Hematopoietic multipotent progenitor cell treated with erythropoietin and hydrocortisone succinate and interleukin-3 and kit ligand, for 17 days (in vitro differentiated cells): ENCODE measurements at places on chromosomes 2 and 18.

DNA sequence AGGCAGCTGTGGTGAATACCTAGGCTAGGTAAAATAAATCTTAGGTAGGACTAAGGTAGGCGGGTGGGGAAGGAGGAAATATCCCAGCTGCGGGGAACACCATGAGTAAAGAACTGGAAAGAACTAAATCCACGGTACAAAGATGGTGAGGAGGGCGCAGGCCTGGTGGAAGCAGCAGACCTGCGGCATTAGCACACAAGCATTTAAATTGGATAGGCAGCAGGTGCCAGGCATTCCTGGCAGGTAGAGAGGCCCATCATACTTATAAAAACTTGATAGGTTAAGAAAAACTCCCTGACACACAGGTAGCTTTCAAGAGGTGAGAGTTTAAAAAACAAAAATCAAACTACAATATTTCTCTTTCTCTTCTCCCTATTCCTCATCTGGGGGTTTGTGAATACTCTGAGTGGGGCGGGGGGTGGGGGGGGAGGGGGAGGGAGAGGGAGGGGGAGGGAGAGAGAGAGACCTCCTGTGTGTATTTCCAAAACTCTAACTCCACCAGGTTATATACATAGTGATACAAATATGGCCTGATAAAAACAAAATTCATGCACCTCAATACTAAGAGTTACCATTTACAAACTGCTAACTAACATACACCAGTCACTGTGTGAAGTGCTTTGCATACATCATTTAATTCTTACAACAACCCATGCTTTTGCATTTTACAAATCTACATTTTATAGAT is 13.5 kb downstream of the AAK1 start:
- DNase-seq: no peak

- no peak for DNase-seq
Observed at GRCh38 chr18:2411381-2411960, 159.8 kb downstream of the METTL4 start.

DNA sequence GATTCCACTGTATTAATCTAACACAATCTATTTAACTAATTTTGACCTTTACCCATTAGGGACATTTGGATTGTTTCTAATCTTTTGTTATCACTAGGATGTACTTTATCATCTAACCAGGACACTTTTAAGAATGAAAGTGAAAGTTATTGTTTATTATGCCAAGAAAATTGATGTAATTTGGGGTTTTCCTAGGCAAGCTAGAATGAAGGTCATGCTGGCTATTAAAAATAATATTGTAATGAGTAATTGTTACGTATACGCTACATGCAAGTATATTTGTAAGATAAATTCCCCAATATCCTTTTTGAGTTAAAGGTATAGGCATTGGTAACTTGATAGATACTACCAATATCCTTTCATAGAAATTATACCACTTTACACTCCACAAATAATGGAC is 74.6 kb downstream of the COL5A2 start:
- no peak for DNase-seq

DNA sequence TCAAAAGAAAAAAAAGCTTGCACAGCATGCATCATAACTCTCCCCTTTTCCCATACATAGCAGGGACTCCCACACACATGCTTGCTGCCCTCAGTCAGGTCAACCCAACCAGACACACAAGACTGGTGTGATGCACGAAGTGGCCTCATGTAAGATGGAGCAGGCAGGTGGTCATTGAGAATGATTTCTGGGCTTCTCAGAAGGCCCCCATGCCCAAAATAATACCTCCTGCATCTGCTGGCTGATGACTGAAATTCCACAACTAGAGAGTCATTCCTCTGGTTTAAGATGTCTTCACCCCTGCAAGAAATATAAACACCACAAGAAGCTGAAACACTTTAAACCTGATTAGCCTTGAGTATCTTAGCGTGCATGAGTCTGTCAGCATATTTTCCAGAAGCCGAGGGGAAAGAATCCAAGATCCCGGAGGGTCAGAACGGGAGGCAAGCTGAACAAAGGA is 131.1 kb downstream of the AFF3 start:
- DNase-seq: no peak

- no peak for DNase-seq
Observed at GRCh38 chr2:39007875-39008504, 112.9 kb downstream of the SOS1 start.

DNA sequence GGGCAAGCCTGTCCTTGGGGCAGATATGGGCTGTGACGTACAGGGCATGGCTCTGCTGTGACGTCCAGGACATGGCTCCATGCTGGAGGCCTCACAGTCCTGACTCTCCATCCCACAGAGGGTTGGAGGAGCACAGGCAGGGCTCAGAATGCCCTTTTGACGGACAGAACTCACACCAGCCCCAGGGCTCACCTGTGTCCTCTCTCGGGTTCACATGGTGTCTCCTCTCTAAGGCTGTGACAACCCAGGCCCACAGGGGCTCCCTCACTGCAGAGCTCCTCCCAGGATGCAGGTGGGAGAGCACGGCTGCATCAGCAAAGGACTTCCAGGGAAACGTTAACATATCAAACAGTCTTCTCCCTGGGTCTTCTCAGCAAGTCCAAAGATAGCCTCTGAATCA is 133.8 kb downstream of the EIPR1 start:
- no peak for DNase-seq

DNA sequence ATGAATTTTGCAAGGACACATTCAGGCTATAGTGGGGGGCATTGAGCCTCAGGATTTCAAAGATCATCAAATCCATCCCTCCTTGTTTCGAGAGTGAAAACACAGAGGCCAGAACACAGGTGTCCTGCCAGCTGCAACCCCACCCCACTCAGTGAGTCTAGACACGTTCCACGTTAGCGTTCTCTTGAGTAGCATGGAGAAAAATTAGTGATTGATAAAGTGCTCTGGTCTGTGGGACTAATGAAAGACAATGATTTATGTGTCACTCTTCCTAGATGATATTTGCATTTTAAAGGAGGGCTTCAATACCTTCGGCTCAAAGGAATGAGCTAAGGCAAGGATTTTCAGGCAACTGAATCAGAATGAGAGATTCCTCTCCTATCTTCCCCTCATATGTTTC is 43.8 kb downstream of the SLC4A3 start:
- DNase-seq: no peak

- no peak for DNase-seq
Observed at GRCh38 chr18:68219872-68220271, 495.0 kb downstream of the TMX3 start.

DNA sequence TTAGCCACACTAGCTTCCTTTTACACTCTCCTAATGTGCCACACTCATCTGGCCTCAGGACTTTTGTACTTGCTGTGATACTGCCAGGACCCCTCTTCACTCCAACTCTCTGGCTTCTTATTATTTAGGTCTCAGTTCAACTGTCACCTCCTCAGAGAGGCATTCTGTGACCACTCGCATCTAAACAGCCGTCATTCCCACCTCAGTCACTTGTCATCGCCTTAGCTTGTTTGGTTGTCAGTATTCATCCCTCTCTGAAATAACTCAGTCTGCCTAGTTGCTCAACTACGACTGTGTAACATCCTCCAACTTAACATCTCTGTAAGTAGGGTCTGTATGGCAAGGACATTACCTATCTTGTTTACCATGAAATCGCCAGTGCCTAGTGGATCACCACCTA is 27.2 kb downstream of the MGAT4A start:
- no peak for DNase-seq

DNA sequence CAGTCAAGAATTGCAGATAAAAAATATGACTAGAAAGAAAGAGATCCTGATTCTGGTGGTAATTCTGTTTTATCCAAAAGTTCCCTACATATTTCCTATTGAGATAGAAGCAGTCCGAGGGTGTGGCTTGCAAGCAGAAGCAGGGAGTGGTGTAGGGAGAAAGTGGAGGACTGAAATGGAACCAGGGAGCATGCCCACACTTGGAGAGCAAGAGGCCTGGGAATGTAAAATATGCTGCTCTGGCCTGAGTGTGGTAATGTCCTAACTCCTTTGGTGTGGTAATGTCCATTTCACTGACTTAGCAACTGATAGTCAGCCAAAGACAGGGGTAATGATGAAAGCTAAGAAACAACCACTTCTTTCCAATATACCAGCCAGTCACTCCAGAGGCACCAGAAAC is 30.1 kb upstream of the FMNL2 start:
- DNase-seq: no peak

GRCh38 chr2:119864318-119864717 is 104.6 kb downstream of the PTPN4 start:
- no peak for DNase-seq

DNA sequence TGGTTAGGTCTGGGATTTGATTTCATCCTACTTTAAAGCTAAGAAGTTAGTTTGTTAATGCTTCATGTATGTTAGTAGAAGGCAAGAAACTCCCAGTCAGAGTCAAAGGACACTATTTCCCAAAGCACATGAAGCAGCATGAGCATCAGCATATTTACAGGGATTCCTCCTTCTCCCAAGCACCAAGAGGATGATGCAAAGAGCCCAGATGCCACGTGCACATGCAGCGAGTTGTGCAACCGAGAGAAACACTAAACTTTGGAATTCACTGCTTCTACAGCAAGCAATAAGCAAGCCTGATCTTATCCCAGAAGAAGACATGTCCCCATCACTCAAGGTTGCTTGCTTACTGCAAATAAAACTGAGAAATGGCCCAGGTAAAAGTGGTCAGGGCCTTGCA is 32.5 kb downstream of the CPO start:
- DNase-seq: no peak

- DNase-seq: no peak
Observed at GRCh38 chr18:41170346-41170745, 784.7 kb upstream of the PIK3C3 start.

DNA sequence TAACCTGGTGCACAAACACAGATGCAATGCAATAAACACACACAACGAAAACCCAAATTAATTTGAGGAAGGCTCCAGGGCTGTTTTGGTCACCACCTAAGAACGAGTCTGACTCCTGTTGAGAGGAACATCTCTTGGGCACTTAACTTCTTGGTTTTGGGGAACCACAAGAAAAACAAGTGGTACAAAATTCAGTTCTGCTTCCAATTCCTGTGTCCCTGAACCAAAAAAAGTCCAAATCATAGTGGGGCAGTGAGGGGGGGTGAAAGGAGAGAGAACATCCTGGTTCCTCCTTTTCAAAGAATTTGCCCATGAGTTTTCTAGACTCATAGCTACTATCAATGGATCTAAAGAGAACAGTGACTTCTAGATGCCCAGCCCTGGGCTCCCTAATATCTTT is 143.6 kb downstream of the COL4A4 start:
- DNase-seq: no peak
